ENCODE measurements at places on chromosomes 1 and 21. TPM values are rescaled to one million over a fixed set of nuclear protein-coding genes. Genes with fewer than 3 reads are reported as not detected.

FAM20B gene
- 36.1 TPM for total RNA-seq

SYT6 gene
- total RNA-seq: 55.9 TPM

CYP4B1 gene
- 0.39 TPM for total RNA-seq

FCGR3A gene
- total RNA-seq: 0.32 TPM

ZNF695 gene
- total RNA-seq: 29.4 TPM

C1orf52 gene
- 35.8 TPM for total RNA-seq

KAZN gene
- 16.2 TPM for total RNA-seq

HES2 gene
- 1.9 TPM for total RNA-seq

LDLRAD2 gene
- 0.85 TPM for total RNA-seq

RAB3B gene
- 34.1 TPM for total RNA-seq

- DNase-seq: no peak
Measured at GRCh38 chr1:244088161-244088560, 37.1 kb downstream of the ZBTB18 start.

DNA sequence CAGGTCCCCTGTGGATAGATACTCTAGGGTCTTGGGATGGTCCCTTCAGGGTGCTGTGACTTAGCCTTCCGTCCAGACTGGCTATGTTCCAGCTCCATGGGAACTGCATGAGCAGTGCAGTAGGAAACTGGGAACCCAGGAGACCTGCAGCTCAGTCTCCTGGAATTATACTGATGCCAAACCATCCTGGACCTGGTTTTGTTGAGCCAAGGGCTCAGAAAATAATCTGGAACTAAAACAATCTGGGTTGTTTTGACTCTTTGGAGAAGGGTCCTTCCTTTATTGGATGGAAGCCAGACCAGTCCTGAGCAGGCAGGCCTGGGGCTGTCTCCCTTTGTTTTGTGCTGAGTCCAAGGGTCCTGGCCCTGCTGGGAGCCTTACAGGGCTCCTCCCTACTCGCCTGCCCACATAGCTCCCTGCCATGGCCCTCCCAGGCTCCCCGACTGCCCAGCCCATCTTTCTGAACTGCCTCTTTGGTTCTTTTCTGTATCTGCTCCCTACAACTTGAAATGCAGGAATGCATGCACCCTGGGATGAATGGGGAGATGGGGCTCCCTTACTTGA lies 1.2 kb downstream of the IPO13 start:
- DNase-seq: no peak

- DNase-seq: no peak
Measured at GRCh38 chr1:169824153-169824552, 29.4 kb upstream of the METTL18 start.

GRCh38 chr1:28896609-28896986 lies 17.8 kb upstream of the EPB41 start:
- DNase-seq: no peak

DNA sequence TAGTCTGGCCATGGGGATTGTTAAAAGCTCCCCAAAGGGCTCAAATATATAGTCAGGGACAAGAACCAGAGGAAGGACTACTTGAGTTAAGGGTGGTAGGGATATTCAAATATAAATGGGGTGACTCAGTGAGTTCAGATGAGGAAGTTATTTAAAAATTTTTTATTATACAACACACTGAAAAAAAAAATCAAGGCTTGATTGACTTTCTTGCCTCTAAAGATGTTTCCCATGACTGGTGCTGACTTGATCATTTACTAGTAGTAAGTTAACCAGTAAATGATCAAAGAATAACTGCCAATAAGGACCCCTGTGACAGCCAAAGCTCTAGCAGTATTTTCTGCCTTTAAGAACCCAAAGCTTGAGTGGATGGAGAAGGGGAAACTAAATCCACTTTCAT lies 357.6 kb upstream of the NR5A2 start:
- DNase-seq: no peak

- no peak for DNase-seq
Measured at GRCh38 chr1:4698911-4699310, 44.5 kb downstream of the AJAP1 start.

DNA sequence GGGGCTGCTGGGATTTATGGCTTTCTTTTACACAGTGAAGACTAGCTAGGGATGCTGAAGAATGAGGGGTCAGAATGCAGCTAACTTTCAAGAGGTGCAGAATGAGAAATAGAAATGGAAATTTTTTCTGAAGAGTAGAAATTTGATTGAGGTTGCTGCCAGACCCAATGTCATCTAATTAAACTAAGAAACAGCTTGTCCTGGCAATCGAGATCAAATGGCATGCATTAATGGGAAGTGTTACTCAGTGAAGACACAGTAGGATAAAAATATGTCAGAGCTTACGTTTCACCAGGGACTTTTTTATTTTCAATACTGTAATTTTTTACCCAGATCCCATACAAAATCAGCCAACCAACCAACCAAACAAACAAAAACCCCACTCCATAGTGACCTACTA lies 306.0 kb downstream of the GRIK1 start:
- DNase-seq: no peak

- no peak for DNase-seq
Measured at GRCh38 chr1:21875621-21876063, 61.5 kb downstream of the HSPG2 start.

- DNase-seq: no peak
Measured at GRCh38 chr21:16007943-16008342, 278.2 kb downstream of the USP25 start.

- no peak for DNase-seq
Measured at GRCh38 chr1:11308699-11309224, 35.8 kb downstream of the UBIAD1 start.

DNA sequence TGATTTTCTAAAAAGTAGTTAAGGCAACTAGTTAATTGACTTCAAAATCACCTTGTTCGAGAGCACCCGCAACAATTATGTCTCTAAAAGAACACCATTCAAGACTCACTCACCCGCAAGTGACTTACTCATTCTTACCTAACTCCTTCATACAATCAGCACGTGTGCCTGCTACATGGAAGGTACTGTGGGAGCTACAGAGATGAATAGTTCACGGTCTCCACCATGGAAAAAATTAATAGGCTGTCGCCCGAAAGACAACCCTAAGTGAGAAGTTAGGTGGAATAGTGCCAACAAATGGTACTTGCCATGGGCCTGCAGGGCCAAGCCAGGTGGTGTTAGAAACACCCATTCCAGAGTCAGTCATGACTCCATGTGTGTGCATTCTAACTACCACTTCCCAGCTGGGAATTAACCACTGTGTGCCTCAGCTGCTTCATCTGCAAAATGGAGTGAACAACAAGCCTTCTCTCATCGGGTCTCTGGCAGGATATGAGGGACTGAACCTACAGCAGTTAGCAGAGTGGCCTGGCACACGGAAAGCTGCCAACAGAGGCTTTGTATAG lies 7.1 kb downstream of the SSBP3 start:
- no peak for DNase-seq

DNA sequence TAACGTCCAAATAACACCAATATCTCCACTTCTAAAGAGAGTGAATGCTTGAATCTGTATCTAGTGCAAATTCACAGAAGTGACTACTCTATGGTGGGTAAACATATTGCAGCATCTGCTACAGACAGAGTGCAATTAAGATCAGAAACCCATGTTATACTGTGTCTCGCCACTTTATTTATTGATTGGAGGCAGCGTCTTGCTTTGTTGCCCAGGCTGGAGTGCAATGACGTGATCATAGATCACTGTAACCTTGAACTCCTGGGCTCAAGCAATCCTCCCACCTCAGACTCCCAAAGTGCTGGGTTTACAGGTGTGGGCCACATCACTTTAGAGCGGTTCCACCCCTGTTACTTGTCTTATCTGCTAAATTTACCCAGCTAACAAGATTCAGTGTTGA lies 57.0 kb downstream of the HLCS start:
- DNase-seq: no peak

DNA sequence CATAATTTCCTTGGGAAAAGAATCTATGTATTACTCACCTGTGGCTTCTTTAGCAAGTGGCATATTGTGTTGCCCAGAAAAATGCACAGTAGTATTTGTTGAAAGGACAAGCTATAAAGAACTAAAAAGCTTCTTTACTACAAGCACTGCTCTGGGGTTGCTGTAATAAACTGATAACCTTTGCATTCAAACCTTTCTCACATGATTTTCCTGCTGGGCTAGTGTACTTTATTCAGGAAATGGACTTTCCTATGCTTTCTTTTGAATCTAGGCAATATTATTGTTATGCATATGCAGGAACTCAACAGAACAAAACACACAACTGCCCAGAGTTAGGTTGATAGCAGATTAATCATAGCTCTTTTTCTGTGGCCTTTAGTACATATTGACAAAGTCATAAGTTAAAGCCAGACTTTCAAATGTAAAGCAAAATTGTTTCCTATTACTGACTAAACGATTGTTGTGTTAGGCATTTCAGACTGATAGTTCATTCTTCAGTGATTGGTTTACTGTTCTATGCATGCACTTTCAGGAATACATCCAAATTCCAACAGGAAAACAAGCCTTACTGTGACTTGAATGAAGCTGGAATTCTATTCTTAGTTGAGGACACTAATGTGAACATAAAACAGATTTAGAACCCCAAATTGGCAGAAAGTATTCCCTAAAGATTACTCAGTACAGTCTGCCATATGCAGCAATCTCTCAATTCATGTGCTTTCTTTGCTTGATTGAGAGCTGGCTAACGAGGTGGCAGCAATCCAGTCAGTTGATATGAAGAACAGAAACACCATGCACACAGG lies 564.3 kb upstream of the NEGR1 start:
- DNase-seq: no peak

- no peak for DNase-seq
Measured at GRCh38 chr1:156155756-156156510, 2.5 kb downstream of the SEMA4A start.

- no peak for DNase-seq
Measured at GRCh38 chr1:77222496-77222895, 3.3 kb upstream of the PIGK start.

GRCh38 chr1:19405761-19406487 lies 79.4 kb downstream of the CAPZB start:
- no peak for DNase-seq

DNA sequence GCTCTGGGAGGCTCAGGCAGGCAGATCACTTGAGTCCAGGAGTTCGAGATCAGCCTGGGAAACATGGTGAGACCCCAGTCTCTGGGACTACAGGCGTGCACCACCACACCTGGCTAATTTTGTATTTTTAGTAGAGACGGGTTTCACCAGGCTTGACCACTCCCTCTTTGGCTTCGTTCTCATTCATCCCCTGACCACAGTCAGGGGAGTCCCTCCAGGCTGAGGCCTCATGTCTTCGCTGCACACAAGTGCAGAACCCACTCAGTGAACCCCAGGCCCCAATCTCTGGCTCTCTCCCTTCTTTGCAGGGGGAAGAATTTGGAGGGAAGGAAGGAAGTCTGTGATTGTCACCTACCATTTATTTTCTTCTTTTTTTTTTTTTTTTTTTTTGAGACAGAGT lies 9.2 kb upstream of the RPS6KA1 start:
- DNase-seq: no peak

DNA sequence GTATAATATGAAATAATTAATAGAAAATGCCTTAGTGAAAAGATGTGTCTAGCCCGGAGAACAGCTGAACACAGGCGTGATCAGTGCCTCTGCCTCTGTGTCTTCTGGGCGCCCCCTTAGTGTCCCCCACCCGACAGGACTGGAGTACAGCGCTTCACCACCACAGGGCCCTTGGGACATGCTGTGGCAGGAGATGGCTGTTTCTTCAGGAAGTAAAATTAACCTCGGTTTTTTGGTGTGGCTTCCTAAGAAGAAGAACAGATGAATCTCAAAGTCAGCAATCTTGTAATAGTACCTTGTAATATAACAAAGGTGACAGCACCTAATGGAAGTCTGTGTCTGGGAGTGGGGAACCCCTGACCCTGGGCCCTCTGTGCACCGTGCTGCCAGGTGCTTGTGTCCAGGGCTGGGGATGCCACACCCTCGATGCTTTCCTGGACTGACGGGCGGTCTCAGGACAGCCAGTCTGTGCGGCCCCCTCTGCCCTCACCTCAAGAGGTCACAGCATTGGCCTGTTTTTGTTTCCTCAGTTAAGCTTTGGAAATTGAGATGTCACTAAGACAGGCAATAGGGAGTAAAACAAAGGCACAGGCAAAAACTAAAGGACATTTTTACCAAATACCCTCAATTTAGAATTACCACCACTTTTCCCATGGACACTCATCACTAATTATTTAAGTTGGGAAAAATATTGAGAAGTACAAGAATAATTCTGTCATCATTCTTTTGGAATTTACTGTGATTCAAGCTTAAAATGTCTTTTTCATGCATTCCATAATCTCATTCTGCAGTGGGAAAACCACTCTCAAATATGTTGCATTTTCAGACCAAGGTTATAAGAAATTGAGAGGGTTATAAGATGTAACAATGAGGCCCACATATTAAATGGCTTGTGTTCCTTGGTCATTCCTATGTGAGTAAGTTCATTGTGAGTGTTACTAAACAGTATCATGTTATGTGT lies 79.3 kb downstream of the ADARB1 start:
- DNase-seq: no peak

- DNase-seq: no peak
Measured at GRCh38 chr1:8273036-8273435, 44.9 kb upstream of the SLC45A1 start.

GRCh38 chr1:172824209-172824608 lies 165.3 kb downstream of the FASLG start:
- no peak for DNase-seq

DNA sequence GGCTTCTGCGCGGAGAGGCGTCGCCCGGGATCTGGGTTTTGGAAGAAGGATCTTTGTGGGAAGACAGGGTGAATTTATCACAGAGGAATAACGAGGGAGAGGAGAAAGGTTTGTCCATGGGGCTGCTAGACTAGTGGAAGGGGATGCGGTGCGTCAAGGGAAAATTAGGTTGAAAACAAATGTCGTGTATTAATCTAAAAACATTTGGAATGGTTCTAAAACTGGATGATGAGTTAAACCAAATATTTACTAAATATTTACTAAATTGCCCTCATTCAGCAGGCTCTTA lies 647 bp downstream of the RO60 start:
- DNase-seq: no peak

GRCh38 chr1:83017276-83017675 lies 981.7 kb downstream of the TTLL7 start:
- DNase-seq: no peak

- no peak for DNase-seq
Measured at GRCh38 chr1:201514466-201514865, 7.5 kb upstream of the CSRP1 start.

DNA sequence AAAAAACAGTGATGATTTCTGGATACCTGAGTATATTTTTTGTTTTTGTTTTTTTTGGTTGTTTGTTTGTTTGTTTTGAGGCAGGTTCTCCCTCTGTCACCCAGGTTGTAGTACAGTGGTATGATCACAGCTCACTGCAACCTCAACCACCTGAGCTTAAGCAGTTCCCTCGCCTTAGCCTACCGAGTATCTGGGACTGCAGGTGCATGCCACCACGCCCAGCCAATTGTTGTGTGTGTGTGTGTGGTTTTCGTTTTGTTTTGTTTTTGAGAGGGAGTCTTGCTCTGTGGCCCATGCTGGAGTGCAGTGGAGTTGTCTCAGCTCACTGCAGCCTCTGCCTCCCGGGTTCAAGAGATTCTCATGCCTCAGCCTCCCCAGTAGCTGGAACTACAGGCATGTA lies 55.3 kb upstream of the RCC1 start:
- DNase-seq: no peak
